Fibroblast of skin of left quadriceps (primary cell): ENCODE measurements at places on chromosomes 13 and 19.
A peak's percentile ranks its signal among the peaks of the same experiment; 100 is the strongest.

- no peak for DNase-seq
Observed at GRCh38 chr13:110138010-110138699, 168.8 kb downstream of the COL4A1 start.

GRCh38 chr13:53821632-53822031 is 793.0 kb downstream of the OLFM4 start:
- no peak for DNase-seq

DNA sequence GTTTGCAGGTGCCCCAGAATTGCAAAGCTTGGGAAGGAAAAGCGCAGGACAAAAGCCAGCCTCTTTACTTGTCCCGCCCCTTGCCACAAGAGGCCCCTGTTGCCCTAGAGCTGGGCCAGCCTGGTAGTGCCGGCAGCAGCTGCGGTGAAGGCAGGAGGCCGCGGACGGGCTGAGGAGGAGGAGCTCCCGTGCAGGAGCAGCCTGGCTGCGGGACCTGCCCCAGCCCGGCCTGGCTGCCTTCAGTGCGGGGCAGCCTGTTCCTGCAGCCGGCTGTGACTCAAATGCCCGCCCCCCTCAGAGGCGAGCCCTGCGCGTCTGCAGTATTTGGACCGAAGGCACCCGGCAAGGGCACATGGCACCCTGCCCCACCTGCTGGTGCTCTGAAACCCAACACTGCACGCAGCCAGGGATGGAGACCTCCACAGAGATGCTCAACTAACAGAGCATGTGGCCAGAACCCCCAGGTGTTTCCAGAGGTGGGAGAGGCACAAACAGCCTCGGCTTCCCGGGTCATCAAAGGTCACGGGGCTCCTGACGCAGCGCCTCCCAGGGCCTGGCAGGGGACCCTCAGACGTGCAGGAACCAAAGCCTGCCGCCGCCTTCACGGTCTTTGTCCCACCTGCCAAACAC is 29.7 kb downstream of the NAXD start:
- peak; percentile 10 for DNase-seq

DNA sequence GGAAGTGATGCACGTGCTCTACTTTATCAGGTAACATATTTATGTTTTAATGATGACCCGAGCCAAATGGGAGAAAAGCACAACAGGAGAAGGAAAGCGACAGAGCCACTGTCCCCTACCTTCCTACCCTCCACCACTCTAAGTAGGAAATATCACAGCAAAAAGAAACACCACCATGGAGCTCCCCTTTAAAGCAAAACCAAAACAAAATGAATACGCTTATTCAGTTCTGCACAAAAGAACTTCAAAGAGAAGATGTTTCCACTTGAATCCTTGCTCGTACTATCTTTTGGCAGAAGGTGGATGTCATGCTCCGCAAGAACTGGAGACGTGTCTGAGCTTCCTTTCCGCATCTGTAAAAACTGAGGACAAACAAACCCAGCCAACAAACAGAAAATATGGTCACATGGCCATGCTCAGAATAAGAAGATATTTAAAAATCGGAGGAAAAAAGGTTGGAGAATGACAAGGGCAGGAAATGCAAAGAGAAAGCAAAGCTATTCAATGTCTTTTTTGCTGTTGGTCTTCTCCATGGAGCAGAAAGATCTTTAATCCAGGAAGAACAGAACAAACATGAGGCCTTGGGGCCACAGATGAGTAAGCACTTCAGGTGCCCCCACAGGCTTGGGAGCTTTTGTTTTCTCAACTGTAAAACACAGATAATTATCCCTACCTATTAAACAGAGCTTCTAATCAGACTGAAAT is 19.5 kb downstream of the N4BP2L1 start:
- no peak for DNase-seq

DNA sequence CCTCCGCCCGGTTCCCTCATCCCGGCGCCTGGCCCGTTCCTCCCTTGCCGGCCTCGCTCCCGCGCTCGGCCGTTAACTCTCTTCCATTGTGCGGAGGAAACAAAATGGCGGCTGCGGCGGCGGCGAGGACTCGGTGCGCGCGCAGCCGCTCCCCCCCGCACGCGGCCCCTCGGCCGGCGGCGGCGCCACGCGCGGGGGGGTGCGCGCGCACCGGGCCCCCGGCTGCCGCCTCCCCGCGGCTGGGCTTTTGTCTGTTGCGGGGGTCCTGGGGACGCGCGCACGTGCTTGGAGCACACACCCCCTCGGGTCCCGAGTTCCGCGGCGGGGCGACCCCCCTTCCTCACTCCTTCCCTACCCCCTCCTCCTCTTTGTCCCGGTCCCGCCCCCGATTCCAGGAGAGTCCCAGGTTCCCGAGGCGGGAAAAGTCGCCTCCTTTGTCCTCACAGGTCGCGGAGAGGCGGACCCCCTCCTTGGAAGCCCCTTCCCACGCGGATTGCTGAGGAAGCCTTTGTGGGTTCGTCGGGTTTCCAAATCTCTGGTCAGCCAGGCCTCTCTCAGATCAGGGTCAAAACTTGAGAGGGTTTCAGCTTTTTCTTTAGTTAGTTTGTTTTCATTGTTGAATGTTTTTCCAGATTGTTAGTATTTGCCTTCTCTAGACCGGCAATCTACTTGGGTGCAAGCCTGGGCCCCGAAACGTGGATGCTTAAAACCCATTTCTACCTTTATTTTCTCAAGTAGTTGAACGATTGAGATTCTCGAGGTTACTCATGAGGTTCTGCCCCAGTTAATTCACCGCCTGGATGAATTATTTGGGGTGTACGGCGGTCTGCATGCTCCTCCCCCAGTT is 687 bp downstream of the ILF3 start:
- peak; percentile 17 for DNase-seq

DNA sequence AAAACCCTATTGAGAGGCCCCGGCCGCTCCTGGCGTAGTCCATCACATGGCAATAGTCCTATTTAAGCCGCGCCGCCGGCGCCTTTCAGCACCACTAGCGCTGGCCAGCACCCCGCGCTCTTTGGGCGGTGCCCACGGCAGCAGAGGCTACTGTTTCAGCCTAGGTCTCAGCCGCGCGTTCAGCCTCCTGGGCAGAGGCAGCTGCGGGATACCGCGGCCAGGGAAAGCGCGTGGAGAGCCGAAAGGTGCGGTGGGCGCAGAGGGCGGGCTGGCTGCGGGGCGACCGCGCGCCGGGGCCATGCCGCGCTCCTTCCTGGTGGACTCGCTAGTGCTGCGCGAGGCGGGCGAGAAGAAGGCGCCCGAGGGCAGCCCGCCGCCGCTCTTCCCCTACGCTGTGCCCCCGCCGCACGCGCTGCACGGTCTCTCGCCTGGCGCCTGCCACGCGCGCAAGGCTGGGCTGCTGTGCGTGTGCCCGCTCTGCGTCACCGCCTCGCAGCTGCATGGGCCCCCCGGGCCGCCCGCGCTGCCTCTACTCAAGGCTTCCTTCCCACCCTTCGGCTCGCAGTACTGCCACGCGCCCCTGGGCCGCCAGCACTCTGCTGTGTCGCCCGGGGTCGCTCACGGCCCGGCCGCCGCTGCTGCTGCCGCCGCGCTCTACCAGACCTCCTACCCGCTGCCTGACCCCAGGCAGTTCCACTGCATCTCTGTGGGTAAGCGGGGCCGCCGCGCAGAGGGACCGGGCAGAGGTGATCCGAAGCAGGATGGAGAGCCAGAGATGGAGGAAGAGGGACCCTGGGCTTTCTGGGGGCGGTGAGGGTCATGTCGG is at the start of gene GSX1:
GSX1 (plus strand) TSS at position 91 of the 826 bp plus-strand sequence; CDS start at position 299, 208 bp downstream.
- peak; percentile 20 for DNase-seq

DNA sequence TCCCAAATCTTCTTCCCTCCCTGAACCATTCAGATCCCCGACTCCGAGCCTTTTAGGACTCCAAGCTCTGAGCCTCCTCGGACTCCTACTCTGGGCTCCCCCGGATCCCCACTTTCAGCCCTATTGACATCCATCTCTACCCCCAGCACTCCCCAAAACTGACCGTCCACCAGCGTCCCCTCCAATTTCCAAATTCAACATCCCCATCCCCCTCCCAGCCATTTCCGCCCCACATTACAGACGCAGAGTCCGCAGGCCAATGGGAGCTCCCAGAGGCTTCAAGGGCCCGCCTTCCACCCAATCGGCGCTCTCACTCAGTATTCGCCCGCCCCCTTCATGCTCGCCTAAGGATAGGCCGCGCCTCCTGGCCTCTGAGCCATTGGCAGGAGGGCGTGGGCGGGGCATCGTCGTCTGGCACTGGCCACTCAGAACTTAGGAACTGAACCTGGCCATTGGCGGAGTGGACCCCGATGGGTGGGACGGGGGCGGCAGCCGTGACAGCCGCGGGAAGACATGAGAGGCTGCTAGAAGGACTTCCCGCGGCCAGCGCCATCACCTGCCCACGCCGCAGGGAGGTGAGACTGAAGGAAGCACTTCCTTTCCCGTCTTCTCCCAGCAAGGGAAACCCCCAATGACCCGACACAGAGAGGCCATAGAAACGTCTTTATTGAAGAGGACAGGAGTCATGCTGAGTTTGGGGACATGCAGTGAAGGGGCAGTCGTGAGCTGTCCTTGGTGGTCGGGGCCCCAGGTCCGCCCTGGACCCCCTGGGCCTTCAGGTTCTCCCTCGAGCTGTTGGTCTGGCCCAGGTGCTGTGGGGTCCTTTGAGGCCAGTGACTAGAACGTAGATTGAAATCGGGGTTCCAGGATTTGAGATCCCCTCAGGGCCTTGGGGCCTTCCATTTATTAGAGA is at the start of gene ALKBH6:
ALKBH6 (minus strand) TSS at position 202 of the 913 bp plus-strand sequence. CDS start 816 bp downstream, outside the sequence.
- DNase-seq = peak; percentile 96

DNA sequence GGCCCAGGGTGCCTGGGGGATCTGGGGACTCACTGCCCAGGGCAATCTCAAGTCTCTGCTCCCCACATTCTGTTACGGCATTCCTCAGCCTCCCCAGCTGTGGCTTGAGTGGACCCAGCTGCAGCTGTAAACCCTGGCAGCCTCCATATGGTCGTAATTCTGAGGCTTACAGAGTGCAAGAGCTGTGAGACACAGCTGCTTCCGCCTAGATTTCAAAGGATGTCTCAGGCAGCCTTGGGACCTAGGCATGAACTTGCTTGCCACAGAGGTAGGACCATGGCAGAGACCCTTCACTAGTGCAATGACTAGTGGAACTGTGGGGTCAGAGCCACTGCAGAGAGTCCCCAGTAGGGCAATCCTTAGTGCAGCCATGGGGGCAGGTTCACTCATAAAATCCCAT is 297.5 kb downstream of the ENOX1 start:
- DNase-seq = peak; percentile 6

GRCh38 chr13:80217614-80218456 is 123.1 kb downstream of the SPRY2 start:
- DNase-seq = no peak

- DNase-seq = no peak
Observed at GRCh38 chr19:16061943-16062342, 14.4 kb upstream of the TPM4 start.

GRCh38 chr13:38943231-38943630 is 47.4 kb downstream of the STOML3 start:
- no peak for DNase-seq

DNA sequence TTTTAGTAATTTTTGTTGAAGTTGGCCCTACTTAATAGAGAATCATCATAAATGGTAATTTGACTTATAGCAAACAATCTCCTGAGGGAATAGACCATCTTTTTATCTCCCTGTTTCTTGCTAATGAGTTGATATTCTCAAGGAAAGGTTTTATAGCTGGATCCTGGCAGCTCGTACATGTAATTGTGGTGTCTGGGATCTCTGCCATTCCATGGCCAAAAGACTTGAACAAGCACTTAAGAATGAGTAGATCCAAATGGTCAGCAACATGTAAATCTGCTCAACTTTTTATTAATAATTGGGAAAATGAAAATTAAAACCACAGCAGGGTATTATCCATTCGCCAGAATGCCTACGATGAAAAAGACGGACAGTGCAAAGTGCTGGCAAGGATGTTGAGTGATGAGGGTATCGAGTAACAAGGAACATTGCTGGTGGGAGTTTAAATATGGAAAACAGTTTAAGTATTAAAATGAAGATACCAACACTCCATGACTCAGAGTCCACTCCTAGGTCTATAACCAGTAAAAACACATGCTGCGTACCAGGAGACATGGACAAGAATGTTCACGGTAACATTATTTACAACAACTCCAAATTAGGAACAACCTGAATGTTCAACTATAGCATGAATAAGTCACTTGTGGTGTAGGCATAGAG is 5.1 kb upstream of the GPR18 start:
- DNase-seq = no peak

DNA sequence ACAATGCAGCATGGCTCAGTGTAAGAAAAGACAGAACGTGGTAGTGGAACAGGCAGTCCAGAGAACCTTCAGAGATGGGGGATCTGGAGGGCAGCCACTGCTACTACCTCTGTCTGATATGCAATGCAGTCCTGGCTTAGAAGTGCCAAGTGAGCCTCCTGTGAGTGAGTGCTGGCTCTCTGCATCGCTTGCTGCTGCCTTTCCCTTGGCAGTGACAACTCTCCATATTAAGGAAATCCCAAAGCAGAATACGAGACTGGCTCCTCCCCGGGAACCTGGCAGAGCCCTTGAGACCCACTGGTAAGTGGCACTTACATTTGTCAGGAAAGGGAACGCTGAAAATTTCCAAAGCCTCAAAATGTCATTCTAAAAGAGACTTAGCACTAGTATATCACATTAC is 7.5 kb downstream of the DOCK9 start:
- DNase-seq = no peak

DNA sequence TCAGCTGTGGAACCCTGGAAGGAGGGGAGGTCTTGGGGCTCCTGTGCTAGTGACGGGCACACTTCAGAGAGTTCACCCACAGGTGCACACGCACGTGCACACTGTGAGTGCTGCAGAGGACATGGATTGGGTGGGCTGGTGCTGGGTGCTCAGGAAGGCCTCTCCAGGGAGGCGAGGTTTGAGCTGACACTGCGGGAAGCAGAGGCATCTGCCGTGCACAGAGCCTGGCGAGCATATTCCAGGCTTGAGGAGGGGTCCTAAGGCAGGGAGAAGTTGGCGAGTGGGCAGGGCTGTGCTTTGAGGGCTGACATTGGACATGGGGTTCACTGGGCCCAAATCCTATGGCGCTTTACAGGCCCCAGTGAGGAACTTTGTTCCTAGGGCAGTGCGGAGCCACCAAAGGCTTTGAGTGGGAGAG is 25.6 kb downstream of the CCDC8 start:
- DNase-seq = no peak

- no peak for DNase-seq
Observed at GRCh38 chr13:28031896-28032288, 43.4 kb upstream of the URAD start.

DNA sequence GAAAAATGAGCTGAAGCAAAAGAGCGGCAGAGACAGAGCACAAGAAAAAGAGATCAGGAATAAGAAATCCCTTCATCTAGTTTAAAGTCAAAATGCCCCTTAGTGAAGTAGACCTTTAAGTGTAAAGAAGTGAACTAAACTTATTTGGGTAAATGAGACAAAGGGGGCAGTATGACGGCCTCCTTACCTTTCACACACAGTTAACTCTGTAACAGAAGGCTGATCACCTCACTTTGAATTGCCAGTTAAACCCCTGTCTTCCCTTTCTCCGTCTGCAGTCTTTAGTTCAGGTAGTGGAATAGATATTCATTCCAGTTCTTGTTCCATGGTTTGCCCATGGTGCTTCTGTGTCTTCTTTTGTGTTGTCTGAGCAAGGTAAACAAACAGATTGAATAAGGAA is 1029.8 kb downstream of the DIAPH3 start:
- no peak for DNase-seq
